ENCODE measurements at places on chromosomes 1 and 21.

GRCh38 chr1:111030590-111030989 is 66.9 kb upstream of the LRIF1 start:
- peak; percentile 61 for DNase-seq

- DNase-seq = no peak
Observed at GRCh38 chr1:68495532-68495931, 1.4 kb downstream of the DEPDC1 start.

DNA sequence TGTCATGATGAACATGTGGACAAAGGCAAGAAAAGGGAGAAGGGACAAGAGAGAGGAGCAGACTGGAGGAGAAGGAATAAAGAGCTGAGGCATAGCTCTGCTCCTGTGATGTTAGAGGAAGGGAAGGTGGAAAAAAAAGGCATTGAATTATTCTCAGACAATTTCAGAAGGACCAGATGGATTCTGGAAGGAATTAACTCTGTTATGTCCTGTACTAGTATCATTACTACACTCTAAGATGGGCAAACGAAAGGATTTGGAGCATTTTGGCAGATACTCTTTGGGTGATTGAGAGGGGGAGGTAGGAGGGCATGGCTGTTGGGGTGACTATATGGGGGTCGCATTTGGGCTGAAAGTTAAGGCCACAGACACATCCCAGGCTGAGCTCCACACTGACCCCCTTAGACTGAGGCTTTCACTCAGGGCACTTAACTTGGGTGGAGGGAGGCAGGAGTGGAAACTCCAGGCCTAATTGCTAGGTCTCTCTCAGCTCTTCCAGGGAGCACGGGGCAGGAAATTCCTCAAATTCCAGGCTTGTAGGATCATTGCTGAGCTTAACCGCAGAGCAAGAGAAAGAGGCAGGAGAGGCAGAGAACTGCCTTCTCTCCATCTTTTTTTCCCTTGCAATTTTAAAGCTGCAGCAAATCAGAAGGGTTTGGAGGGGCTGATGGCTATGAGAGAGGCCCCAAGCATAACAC is 25.9 kb downstream of the KIRREL1 start:
- DNase-seq = peak; percentile 92

DNA sequence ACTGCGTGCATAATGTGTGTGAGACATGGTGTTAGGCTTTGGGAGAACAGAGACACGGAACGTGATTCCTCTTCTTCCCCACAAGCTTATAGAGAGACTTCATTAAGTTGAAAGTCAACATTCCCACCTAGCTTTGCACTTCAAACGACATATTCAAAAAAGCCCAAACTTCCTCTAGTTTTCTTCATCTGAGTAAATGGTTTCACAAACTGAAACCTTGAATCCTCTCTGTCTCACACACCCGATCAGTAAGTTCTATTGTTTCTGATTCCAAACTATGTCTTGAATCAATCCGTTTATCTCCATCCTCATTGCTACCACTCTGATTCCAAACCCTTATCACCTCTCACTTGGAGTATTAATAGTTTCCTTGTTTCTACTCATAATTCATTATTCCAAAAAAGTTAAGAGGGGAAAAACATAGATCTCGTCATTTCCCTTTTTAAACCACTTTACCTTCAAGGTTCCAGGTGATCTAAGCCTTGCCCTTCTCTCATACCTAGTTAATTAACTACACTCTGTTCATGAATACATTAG is 1.6 kb upstream of the METTL18 start:
- DNase-seq = no peak

DNA sequence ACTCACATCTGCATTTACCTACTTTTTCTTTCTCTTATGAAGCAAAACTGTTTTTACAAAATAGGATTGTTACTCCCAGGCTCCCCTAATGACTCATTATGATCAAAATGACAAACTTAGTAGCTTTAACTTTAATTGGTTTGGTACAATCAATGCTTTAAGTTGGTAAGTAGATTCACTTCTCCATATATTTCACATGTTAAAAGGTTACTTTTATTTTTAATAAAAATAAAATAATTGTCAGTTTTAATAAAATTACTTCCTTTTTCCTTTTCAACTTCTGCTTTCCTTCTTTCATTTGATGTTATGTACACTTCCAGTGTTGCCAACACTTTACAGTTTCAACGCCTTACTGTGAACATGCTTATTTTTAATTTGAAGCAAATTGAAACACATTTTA is 477.6 kb downstream of the SETD4 start:
- no peak for DNase-seq

DNA sequence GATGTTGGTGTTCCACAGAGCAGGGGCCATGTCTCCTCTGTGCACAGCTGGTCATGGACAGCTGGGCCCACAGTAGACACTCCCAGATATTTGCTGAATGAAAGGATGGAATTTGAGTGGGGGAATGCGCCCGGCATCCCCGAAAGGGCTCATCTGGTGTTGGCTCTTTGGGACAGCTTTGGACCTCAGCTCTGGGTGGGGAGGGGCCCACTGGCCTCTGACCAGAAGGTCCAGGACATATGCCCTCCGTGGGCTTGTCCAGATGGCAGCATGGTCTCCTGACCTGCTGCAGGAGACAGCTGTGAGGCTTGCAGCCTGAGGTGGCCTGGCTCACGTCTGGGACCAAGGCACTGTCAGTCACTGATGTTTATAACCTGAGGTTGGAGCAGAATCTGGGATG is 160.4 kb upstream of the AJAP1 start:
- DNase-seq = no peak

DNA sequence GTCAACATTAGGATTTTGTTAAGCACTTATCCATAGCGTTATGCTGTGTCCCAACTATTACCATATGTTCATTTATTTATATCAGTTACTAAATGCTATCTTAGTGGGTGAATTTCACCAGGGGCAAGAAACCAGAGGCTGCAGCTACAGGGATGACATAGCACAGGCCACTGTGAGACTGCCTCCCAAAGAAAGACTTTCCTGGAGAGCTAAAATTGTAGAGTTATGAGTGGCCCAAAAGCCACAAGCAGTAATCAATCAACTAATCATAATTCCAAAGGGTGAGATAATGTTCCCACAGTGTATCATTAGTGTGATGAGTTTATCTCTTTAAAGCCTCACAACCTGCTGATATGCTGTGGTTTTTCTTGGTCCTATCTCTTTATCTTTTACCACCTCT is 3.8 kb upstream of the TGFB2 start:
- no peak for DNase-seq

- DNase-seq = no peak
Observed at GRCh38 chr1:71987181-71987580, 295.2 kb downstream of the NEGR1 start.

- DNase-seq = no peak
Observed at GRCh38 chr1:221782477-221782876, 40.6 kb upstream of the DUSP10 start.

DNA sequence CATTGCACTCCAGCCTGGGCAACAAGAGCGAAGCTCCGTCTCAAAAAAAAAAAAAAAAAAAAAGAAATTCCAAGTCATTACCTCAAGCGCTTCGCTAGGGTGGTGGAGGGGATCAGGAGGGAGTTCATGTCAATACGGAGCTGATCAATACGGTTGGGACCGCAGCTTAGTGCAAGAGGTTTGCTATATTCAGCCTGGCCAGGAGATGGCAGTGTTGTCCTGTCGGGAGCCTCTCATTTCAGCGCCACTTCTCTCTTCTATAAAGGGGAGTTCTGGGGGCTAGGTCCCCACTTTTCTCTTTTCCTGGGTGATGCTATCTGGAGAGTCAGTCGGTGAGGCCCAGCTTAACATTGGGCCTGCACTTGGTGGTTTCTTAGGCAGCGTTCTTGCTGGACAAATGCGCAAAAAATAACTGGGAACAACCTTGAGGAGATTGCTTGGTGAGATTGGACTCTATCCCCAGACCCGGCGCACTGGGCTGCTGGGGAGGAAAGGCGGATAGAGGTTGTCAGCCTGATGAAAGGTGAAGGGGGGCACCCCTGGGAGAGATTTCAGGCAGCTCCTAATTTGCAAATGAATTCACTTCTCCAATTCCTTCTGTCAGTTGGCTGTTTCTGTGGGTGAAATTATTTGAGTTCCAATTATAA is 40.4 kb downstream of the KIAA0040 start:
- DNase-seq = peak; percentile 52

GRCh38 chr21:41108668-41109585 is 59.0 kb upstream of the BACE2 start:
- DNase-seq = no peak

DNA sequence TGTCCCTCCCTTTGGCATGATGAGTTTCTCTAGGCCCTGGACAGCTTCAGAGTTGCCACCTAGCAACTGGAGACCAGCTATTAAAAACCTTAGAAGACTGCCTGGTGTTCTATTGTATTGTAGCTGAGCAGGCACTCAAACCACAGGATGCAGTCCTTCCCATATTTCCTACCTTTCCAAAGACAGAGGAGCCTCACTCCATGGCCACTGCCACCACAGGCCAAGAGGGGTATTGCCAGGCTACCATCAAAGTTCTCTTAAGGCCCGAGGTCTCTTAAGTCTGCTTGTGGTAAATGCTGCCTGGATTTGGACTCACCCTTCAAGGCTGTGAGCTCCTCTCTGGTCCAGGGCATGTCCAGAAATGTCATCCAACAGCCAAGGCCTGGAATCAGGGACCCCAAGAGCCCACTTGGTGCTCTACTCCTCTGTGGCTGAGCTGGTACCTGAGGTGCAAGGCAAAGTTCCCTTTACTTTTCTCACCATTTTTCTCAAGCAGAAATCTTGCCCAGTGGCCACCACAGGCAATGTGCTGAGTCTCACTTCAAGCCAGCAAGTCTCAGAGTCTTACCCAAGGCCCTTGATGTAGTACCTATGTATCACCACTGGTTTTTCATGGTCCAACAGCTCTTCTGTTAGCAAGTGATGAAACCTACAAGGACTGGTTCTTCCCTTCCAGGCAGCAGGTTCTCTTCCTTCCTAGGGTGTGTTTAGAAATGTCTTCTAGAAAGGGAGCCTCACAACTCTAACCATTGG is 269.4 kb downstream of the AMY1C start:
- no peak for DNase-seq

- no peak for DNase-seq
Observed at GRCh38 chr21:41147096-41147978, 20.6 kb upstream of the BACE2 start.

DNA sequence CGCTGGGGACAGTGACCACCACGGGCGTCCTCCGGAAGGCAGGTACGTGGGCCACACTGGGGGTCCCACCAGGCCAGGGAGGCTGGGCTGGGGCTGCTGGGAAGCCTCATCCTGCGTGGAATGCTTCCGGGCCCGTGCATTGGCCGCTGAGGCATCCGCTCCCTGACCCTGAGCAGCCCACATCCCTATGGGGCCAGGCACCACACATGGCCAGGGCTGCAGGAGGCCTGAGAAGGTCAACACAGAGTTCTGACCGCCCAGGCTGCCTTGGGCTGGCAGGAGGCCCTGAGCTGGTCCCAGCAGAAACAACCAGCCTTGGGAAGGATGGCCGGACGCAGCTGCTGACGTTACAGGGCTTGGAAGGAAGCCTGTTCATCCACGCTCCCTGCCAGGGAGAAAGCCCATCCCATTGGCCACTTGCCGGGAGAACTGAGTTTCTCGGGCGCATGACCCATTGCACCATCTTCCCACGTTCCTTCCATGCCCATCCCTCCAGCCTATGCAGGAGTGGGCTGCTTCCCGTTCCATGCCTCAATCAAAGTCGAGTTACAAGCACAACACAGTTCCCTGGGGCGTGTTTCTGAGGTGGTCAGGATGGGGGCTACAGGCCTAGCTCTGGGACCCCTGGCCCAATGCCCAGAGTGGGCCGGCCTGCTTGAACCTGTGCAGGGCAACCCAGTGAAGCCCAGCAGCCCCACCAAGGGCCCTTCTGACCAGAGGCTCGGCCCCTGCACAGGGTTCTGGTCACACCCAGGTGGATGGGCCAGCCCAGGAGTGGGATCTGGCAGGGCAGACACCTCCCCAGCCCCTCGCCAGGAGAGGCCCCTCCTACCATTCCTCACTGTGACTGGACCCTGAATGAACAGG is 31.7 kb downstream of the TRIM11 start:
- DNase-seq = peak; percentile 45

DNA sequence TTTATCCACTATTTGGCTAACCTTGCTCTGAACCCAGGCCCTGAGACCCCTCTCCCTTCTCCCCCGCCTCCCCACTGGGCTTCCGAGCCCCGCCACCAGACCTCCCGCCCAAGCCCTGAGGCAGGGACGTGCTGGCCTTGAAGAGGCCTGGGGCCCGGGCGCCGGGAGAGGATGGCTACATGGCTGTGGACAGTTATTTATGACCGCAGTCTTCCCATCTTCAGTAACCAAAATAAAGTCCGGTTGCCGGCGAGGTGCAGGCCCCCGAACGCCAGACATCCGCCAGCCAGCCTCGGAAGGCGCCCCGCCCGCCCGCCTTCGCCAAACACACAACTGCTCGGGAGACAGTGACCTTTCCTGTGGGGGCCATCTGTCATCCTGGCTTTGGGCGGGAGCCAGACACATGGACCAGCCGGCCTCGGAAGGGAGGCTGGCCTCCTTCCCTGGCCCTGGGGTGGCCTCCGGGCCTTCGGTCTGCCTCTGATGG is 69.0 kb downstream of the DHRS3 start:
- peak; percentile 71 for DNase-seq
